H9 (cell line): ENCODE measurements at places on chromosomes 12 and 14. TPM values are rescaled to one million over a fixed set of nuclear protein-coding genes. Genes with fewer than 3 reads are reported as not detected.

Gene NANOG
- 199 and 211 TPM in 2 replicates for total RNA-seq

Gene GPR68
- 0.07 and 0.33 TPM in 2 replicates for total RNA-seq

Gene SERPINA10
- total RNA-seq = not detected in 2 replicates

Gene PLXNC1
- total RNA-seq = 0.53 and 1.2 TPM in 2 replicates

Gene RNF212B
- 0.15 and 0.39 TPM in 2 replicates for total RNA-seq

- H3K27ac ChIP-seq = no peak overlapping the region
- no peak for DNase-seq
- H3K4me3 ChIP-seq = no peak overlapping the region
- H3K36me3 ChIP-seq = peaks cover 6% of the 10 kb centered on the region; the same call in 1 of the 2 replicates
- H3K27me3 ChIP-seq = no peaks in the 10 kb centered on the region
Measured at GRCh38 chr12:76504606-76505005, 55.0 kb downstream of the OSBPL8 start.

GRCh38 chr12:50589650-50590435 is 85.1 kb downstream of the DIP2B start:
- H3K36me3 ChIP-seq = no peaks in the 10 kb centered on the region
- no peak for DNase-seq
- H3K27me3 ChIP-seq = no peaks in the 10 kb centered on the region

- H3K27ac ChIP-seq = no peak overlapping the region
- DNase-seq = no peak
- no peaks in the 10 kb centered on the region for H3K27me3 ChIP-seq
- no peaks in the 10 kb centered on the region for H3K4me1 ChIP-seq
- H3K36me3 ChIP-seq = no peaks in the 10 kb centered on the region
Measured at GRCh38 chr12:27194644-27195043, 49.4 kb upstream of the STK38L start.

DNA sequence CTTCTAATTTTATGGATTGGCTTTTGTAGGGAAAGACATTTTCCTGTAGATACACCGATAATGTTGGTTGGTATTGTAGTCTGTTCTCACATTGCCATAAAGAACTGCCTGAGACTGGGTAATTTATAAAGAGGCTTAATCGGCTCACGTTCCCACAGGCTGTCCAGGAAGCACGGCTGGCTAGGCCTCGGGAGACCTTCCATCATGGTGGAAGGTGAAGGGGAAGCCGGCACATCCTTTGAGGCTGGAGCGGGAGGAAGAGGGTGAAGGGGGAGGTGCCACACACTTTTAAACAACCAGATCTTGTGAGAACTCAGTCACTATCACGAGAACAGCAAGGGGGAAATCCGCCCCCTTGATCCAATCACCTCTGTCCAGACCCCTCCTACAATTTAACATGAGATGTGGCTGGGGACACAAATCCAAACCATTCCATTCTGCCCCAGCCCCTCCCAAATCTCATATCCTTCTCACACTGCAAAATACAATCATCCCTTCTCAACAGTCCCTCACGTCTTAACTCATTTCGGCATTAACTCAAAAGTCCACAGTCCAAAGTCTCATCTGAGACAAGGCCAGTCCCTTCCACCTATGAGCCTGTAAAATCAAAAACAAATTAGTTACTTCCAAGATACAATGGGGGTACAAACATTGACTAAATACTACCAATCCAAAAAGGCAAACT is 66.7 kb upstream of the EIF5 start:
- no peaks in the 10 kb centered on the region for H3K27me3 ChIP-seq
- H3K27ac ChIP-seq = no peak overlapping the region
- DNase-seq = no peak
- no peaks in the 10 kb centered on the region; the same call in 1 of the 2 replicates for H3K4me1 ChIP-seq
- H3K36me3 ChIP-seq = no peaks in the 10 kb centered on the region; the same call in 1 of the 2 replicates

- no peak overlapping the region for H3K27ac ChIP-seq
- peaks cover under 1% of the 10 kb centered on the region for H3K36me3 ChIP-seq
- H3K4me1 ChIP-seq = no peaks in the 10 kb centered on the region
- H3K27me3 ChIP-seq = no peaks in the 10 kb centered on the region
Measured at GRCh38 chr14:22559041-22559440, 30.0 kb downstream of the DAD1 start.

- H3K4me1 ChIP-seq = no peaks in the 10 kb centered on the region
- peak overlapping the region; percentile 99 for H3K4me3 ChIP-seq
- no peak overlapping the region for H3K27ac ChIP-seq
- H3K36me3 ChIP-seq = peaks cover 8% of the 10 kb centered on the region
Measured at GRCh38 chr14:58243790-58244555, 670 bp upstream of the PSMA3 start.

DNA sequence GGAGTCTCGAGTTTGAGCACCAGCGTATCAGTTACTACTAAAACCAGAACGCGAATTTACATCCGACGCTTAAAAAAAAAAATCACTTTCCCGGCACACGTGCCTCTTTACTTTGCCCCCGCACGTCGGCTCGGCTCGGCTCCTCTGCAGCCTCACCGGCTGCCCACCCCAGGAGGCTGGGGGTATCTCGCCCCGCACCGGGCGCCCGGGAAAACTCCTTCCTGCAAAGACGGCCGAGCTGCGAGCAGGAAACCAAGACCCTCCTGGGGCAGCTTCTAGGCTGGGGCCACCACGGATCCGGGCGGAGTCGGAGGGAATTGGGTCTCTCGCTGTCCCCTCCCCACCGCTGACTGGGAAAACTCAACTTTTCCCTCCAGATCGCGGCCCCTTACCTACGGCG is 610 bp downstream of the VSIG10 start:
- H3K27me3 ChIP-seq = no peaks in the 10 kb centered on the region
- H3K27ac ChIP-seq = no peak overlapping the region
- peaks cover 28% of the 10 kb centered on the region for H3K36me3 ChIP-seq

GRCh38 chr12:112029301-112029700 is 16.1 kb downstream of the ERP29 start:
- H3K36me3 ChIP-seq = peaks cover 20% of the 10 kb centered on the region; the same call in 2 of the 3 replicates
- no peak overlapping the region for H3K4me3 ChIP-seq
- H3K4me1 ChIP-seq = no peaks in the 10 kb centered on the region
- no peak for DNase-seq
- no peak overlapping the region for H3K27ac ChIP-seq

GRCh38 chr14:21200752-21201461 is 45.0 kb upstream of the OR5AU1 start:
- no peak overlapping the region for H3K4me3 ChIP-seq
- no peaks in the 10 kb centered on the region for H3K27me3 ChIP-seq
- H3K36me3 ChIP-seq = peaks cover under 1% of the 10 kb centered on the region; the same call in 1 of the 2 replicates
- no peak for DNase-seq
- no peak overlapping the region for H3K27ac ChIP-seq
- H3K4me1 ChIP-seq = no peaks in the 10 kb centered on the region

- no peaks in the 10 kb centered on the region for H3K27me3 ChIP-seq
- no peak overlapping the region for H3K27ac ChIP-seq
- no peaks in the 10 kb centered on the region; the same call in 2 of the 3 replicates for H3K36me3 ChIP-seq
- H3K4me3 ChIP-seq = no peak overlapping the region
Measured at GRCh38 chr14:90495357-90496276, 98.8 kb downstream of the CALM1 start.

- DNase-seq = no peak
- H3K4me1 ChIP-seq = no peaks in the 10 kb centered on the region
- no peaks in the 10 kb centered on the region for H3K36me3 ChIP-seq
- no peak overlapping the region for H3K27ac ChIP-seq
Measured at GRCh38 chr12:61137677-61138414, 1122.4 kb upstream of the USP15 start.

DNA sequence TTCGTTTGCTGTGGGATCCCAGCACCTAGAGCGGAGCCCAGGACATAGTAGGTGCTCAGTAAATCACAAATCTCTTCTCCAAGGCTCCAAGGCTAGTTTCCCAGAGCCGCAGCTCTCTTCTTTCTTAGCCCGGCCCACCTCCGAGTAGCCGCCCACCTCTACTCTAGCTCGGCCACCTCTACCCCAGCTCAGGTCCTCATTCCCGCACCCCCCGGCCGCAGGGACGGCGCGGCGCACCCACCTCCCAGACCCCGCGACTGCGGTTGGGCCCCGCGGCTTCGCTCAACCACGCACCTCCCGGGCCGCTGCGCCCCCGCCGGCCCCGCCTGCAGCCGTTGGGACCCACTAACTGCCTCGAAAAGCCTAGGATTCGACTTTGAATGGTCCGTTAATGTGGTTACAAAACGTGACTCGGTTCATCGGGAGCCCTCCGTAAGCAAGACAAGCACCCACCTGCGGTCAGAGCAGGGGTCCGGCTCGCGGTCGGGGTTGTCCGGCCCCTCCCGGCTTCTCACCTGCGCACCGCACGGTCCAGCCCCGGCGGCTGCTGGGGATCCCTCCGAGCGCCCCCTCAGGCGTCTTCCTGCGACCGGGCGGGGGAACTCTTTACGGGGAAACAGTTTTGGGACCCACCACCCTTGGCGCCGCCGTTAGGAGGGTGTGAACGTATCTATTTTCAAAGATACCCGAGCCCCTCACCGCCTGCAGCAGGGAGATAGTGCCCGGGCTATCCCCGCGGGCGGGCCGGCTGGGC is at the start of gene SLC2A14:
Gene SLC2A14, minus strand, starts transcription at position 350 of the 754 bp plus-strand sequence. CDS start 3,035 bp downstream, outside the sequence.
- no peak within 1 kb of the TSS for H3K27ac ChIP-seq
- H3K4me1 ChIP-seq = no peaks in the 10 kb centered on the region
- no peaks in the 10 kb centered on the region; the same call in 2 of the 3 replicates for H3K36me3 ChIP-seq
- peak; percentile 51 for DNase-seq
- no peaks in the 10 kb centered on the region for H3K27me3 ChIP-seq
- H3K4me3 ChIP-seq = no peak within 1 kb of the TSS

DNA sequence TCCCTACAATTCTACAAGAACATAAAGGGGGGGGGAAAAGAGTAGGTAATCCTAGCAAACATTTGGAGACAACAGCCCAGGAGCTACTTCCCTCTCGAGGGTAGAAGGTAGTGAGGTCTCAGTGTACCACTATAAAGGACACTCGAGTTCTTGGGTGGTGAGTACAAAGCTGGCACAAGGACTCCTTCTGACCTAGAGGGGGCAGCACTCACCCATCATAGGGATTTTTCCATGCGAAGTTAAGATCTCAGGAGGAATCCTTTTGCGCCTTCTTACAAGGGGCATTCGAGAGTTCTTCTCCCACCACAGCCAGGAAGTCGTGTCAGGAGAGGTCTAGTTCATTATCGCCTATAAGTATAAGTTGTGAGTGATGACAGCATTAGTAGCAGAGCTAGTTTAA is 200.2 kb upstream of the RBM19 start:
- DNase-seq = peak; percentile 80
- no peak overlapping the region for H3K27ac ChIP-seq
- H3K36me3 ChIP-seq = no peaks in the 10 kb centered on the region
- H3K27me3 ChIP-seq = peaks cover 2% of the 10 kb centered on the region; the same call in 1 of the 2 replicates
- no peaks in the 10 kb centered on the region for H3K4me1 ChIP-seq
- no peak overlapping the region for H3K4me3 ChIP-seq
